ENCODE measurements at places on chromosomes 4 and X.

- no peak for DNase-seq
Observed at GRCh38 chrX:122934131-122934530, 249.9 kb upstream of the GRIA3 start.

DNA sequence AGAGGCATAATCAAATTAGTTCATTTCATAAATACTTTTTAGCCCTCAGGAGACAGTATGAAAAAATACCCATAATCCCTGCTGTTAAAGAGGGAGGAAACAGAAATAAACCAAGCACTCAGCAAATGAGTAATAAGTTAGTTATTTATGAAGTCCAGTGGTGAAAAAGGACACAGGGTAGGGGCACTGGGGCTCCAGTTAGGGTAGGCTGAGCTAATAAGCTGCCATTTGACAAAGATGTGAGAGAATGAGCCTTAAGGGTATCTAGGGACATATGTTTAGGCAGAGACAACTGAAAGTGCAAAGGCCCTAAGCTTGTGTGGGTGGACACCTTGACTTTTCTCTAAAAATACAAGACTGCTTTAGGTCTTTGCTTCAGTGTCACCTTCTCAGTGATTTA lies 94.4 kb downstream of the IL15 start:
- DNase-seq = no peak

DNA sequence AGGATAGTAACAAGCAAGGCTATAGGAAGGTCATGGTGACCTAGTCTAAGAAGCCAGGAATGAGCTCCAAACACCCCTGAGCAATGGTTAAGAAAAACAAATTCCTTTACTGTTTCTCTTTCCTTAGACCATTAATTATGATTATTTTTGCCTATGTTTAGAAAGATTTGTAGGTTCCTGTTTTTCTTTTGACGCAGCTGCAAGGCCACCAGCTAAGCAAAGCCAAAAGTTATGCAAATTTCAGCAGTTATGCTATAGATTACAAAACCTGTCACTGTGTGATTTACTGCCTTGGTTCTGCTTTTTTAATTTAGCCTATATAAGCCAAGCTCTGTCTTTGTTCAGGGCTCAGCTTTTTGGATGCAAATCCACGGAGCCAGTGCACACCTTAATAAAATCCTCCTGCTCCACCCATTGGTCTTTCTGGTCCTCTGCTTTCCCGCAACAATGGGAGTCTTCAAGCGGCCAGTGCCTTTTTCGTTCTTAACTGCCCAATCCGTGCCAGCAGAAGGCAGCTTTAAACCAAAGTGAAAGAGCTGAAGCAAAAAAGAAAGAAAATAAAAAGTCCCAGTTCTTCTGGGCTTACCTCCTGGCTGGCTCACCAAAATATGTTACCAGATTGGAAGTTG lies 1.4 kb upstream of the CEP135 start:
- no peak for DNase-seq

DNA sequence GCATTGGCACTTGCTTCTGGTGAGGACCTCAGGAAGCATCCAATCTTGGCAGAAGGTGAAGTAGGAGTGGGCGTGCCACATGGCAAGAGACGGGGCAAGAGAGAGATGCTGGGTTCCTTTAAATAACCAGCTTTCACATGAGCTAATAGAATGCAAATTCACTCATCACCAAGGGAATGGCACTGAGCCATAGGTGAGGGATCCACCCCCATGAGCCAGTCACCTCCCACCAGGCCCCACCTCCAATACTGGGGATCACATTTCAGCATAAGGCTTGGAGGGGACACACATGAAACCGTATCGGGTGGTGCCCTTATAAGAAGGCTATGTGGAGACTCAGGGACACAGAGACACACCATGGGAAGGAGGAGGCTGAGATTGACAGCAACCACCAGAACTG lies 140.0 kb upstream of the MSX1 start:
- DNase-seq = no peak

DNA sequence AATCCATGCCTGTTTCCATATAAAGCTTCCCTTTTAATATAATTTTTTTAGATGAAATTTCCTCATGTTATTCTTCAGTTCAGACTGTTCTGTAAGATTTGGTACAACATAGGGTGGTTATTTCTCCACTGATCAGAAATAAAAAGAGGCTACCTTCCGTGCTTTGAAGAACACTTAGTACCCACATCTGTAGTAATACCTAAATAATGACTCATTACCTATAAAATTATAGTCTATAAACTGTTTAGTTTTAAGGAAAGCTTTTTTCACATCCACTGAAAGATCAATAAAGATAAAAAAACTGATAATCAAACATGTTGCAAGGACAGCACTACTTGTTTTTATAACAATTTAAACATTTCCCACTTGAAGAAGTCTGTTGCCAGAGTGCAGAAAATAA lies 23.9 kb downstream of the TRPC3 start:
- no peak for DNase-seq

- no peak for DNase-seq
Observed at GRCh38 chr4:8316251-8316771, 46.8 kb downstream of the HTRA3 start.

- no peak for DNase-seq
Observed at GRCh38 chr4:113094802-113095201, 45.3 kb downstream of the ANK2 start.

Measured in NCI-H1417 (cell line).